ENCODE measurements at places on chromosomes 5 and 9.

DNA sequence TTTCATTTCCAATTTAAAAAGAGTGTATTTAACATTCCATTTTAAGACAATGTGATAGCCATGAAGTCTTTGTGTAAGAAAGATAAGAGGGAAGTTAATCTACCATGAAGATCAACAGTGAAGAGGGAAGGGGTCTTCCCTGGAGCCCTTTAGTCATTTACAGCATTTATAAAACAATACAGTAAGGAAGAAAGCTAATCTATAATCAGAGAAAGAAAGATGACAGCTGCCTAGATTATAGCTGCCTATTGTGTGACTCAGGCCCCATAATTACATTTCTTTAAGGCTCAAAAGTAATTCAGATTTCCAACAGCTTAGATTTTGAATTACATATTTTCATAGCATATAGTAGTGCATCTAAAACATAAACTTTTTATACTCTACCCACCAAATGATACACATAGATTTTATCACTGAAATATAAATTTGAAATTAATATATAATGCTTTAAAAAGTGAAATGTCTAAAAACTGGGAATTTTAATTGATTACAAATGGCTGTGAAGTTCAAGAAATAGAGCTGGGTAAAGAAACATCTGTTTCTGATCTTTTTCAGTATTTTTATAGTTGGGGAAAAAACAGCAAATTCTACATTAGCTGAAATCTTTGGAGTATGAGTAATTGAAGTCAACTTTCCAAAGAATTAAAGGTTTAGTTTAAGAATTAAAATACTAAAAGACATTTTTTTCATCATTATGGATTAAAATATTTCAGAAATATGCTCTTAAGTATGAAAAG lies 89.6 kb downstream of the RIC1 start:
- no peak for DNase-seq

DNA sequence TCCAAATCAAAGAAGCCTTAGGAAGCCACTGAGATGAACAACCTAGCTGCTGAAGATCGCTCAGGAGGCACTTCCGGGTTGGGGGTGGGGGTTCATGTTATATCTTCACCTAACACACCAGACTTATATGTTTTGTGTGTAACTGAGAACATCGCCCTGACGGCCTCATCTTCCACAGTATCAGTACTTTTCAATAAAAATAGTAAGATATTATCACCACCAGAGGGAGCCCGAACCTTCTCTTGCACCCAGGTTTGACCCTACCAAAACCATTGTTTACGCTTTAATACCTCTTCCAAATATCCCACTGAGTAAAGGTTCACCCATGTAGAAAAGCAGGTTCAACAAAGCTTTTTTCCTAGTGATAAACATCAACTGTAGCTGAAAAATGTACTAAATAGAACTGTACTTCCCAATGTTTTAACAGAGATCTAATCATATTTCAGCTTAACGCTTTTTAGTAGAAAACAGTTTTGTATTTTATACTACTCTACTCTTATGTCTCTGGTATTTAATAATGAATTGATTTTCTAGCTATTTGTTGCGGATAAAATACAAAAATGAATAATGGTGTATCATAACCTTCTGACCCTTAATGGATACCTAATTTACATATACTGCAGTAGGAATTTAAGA lies 244.0 kb downstream of the EPB41L4A start:
- no peak for DNase-seq

DNA sequence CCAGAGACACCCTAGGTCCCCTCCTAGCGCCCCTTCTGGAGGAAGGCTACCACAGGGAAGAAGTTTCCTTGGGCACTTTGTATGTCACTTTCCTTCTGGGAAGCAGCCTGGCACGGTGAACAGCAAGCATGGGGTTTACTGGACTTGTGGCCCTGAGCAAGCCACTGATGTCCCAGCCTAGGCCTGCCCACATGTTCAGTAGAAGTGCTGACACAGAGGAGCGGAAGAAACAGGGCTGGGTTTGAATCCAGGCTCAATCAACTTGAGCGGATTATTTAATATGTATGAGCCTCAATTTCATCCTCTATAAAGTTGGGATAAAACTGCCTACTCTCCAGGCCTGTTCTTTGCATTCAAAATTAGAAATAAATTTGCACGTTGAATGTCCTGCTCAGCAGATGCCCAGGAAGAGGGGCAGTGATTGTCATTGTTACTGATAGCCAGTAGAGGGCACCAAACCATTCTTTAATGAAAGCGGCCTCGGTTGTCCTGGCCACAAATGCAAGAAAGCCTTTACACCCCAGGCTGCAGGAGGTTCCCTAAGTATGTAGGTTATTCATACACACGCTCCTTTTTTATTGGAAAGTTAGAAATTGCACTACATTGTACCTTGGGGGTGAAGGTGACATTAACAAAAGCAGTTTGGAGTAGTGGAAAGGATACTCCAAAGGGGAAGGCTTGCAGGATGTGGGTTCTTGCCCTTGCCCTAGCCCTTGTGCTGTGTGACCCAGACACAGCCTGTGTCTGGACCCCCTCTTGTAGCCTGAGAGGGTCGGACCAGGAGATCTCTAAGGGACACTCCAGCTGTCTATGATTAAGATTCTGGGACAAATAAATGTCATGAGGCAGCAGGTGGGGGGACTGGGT lies 13.4 kb upstream of the XPA start:
- DNase-seq = no peak

- DNase-seq = no peak
These were observed 42.9 kb downstream of the PDCD1LG2 start for GRCh38 chr9:5553211-5553610.

- DNase-seq = no peak
These were observed 32.4 kb downstream of the INSL4 start for GRCh38 chr9:5263351-5264218.

GRCh38 chr5:40572937-40573336 lies 106.8 kb upstream of the PTGER4 start:
- DNase-seq = no peak

DNA sequence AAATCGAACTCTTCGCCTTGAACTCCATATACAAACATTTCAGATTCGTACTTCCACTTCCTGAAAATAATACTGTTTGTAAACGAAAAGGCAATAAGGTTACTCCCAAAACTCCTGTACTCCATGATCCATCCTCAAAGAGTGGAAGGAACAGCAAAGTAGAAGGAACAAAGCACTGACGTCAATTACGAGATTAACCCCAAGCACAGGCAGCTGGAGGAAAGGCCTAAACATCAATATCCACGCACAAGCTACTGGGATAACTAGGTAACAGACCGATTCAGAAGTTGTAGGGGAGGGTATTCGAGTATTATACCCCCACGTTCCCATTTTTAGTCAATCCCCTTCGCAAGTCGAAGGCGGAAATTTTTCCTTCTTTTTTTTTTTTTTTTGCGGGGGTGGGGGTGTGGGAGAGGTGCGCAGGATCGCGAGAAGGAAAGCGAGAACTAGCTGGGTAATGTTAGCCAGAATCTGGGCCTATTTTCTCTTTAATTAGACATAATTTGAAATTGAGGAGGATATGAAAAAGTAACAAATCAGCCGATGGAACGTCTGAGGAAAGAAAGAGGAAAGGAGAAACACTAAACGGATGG lies 909 bp downstream of the AFF4 start:
- no peak for DNase-seq

GRCh38 chr5:32543291-32543690 lies 42.1 kb upstream of the SUB1 start:
- no peak for DNase-seq

- no peak for DNase-seq
These were observed 100.4 kb downstream of the TRIM36 start for GRCh38 chr5:115069087-115069968.

DNA sequence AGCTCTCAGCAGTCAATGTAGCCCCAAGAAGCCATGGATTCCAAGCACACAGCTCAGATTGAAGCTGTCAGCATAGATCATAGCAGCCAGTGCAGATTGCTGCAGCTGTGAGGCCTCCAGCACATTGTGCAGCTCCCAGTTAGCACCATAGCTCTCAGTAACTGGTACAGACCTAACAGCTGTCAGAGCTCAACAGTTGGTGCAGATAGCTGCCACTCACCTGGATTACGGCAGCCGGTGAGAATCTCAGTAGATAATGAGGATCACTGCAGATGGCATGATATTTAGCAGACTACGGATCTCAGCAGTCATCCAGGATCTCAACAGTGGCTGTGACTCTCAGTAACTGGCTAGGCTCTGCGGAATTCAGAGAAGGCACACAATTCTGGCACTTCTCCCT lies 500.4 kb downstream of the TUSC1 start:
- no peak for DNase-seq

DNA sequence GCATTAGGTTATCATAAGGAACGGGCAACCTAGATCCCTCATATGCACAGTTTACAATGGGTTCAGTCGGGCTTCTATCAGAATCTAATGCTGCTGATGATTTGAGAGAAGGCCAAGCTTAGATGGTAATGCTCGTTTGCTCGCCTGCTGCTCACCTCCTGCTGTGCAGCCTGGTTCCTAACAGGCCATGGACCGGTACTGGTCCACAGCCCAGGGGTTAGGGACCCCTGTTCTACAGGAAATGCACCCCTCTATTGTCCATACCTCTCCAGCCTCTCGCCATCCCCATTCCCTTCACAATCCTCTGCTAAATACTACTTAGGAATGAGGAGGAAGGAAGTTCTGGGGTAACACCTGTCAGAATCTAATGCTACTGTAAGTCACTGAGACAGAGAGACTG lies 75.1 kb downstream of the OXCT1 start:
- no peak for DNase-seq

DNA sequence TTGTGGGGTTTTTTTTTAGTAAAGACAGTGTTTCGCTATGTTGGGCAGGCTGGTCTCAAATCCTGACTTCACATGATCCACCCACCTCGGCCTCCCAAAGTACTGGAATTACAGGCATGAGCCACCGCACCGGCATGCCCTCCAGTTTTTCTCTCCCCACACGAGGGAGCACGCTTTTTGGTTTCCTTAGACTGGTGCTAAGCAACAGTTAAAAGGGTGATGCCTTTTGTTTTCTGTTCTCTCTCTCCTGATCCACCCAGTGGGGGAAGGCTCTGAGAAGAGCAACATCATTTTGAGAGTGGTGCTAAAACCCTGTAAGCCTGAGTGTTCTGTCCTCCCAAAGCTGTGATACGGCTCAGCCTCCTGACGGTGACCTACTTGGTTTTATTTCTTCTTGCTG lies 146.6 kb downstream of the MAN2A1 start:
- no peak for DNase-seq

- DNase-seq = no peak
These were observed 3.1 kb downstream of the WNK2 start for GRCh38 chr9:93187047-93187446.

- no peak for DNase-seq
These were observed 198.7 kb upstream of the MPDZ start for GRCh38 chr9:13478160-13478559.

- no peak for DNase-seq
These were observed 2.8 kb upstream of the PPP1R26 start for GRCh38 chr9:135476561-135477355.

GRCh38 chr5:8493176-8493575 lies 624.2 kb downstream of the MTRR start:
- no peak for DNase-seq

DNA sequence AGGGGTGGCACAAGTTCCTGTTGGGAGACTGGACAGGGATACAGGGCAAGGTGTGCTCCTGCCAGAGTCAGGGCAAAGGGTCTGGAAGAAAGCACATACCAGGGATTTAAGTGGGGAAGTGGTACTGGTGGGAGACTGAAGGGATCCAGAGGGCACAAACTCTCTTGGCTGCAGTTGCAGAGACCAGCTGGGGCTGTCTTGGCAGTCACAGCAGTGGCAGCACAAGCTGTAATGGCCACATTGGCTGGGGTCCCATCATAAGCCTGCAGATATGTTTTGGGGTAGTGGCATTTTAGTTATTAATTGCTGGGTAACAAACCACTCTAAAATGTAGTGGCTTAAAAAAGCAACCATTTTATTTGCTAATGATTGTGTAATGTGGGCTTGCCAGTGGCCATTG lies 492.2 kb downstream of the ENC1 start:
- DNase-seq = no peak

GRCh38 chr5:124806373-124807077 lies 60.1 kb upstream of the ZNF608 start:
- DNase-seq = peak; percentile 76
